Glutamatergic neuron (in vitro differentiated cells): ENCODE measurements at places on chromosomes 3 and 15. TPM values are rescaled to one million over a fixed set of nuclear protein-coding genes. Genes with fewer than 3 reads are reported as not detected.

TEX9 gene
- total RNA-seq = 6.1 TPM

- peak overlapping the region; percentile 89 for H3K27ac ChIP-seq
- no peaks in the 10 kb centered on the region for H3K36me3 ChIP-seq
- DNase-seq = no peak
- H3K4me1 ChIP-seq = peaks cover 28% of the 10 kb centered on the region
- peaks cover 2% of the 10 kb centered on the region for H3K27me3 ChIP-seq
Measured at GRCh38 chr3:178083906-178084866, 452.1 kb upstream of the KCNMB2 start.

DNA sequence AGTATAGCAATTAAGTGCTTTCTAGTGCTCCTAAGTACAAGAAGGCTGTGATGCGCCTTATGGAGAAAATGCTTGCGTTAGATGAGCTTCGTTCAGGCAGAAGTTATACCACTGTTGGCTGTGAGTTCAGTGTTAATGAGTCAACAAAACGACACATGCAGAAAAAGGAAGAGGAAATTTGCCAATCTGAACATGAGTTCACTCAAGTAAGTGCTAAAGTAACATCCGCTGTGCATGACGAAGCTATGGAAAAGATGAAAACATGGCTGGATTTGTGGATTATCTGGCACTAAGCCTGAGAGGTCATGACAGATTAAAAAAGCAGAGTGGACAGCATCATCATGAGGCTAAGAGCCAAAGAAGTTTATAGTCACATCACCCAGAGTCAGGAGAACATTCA lies 36.9 kb downstream of the SH3BP5 start:
- H3K4me1 ChIP-seq = peaks cover 28% of the 10 kb centered on the region
- no peaks in the 10 kb centered on the region for H3K36me3 ChIP-seq
- no peak for DNase-seq
- H3K4me3 ChIP-seq = no peak overlapping the region
- no peak overlapping the region for H3K27ac ChIP-seq

DNA sequence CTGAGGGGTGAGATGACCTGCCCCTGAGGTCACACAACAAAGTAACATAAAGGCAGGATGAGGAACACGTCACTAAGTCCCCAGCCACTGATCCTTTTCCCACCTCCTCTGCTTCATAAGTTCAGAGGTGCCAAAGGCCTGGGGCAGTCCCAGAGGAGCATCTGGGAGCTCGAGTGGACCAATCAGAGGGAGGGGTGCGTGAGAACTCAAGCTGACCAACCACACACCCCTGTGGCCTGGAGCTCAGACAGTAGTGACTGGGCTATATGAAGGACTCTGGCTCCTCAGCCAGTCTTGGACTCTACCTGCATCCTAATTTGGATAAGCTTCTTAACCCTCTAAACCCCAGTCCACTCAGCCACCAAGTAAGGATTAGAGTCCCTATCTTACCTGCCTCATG lies 28.0 kb upstream of the CAV3 start:
- peaks cover 23% of the 10 kb centered on the region for H3K4me1 ChIP-seq
- H3K36me3 ChIP-seq = peaks cover 25% of the 10 kb centered on the region
- no peak for DNase-seq
- H3K27me3 ChIP-seq = peaks cover 9% of the 10 kb centered on the region
- H3K4me3 ChIP-seq = no peak overlapping the region

- peak overlapping the region; percentile 56 for H3K27ac ChIP-seq
- DNase-seq = peak; percentile 87
- peaks cover 4% of the 10 kb centered on the region for H3K36me3 ChIP-seq
- H3K4me1 ChIP-seq = peaks cover 76% of the 10 kb centered on the region
- peak overlapping the region; percentile 31 for H3K4me3 ChIP-seq
Measured at GRCh38 chr15:68599560-68600071, 20.8 kb downstream of the CORO2B start.

CAND2 gene
- total RNA-seq = 8.8 TPM

DNA sequence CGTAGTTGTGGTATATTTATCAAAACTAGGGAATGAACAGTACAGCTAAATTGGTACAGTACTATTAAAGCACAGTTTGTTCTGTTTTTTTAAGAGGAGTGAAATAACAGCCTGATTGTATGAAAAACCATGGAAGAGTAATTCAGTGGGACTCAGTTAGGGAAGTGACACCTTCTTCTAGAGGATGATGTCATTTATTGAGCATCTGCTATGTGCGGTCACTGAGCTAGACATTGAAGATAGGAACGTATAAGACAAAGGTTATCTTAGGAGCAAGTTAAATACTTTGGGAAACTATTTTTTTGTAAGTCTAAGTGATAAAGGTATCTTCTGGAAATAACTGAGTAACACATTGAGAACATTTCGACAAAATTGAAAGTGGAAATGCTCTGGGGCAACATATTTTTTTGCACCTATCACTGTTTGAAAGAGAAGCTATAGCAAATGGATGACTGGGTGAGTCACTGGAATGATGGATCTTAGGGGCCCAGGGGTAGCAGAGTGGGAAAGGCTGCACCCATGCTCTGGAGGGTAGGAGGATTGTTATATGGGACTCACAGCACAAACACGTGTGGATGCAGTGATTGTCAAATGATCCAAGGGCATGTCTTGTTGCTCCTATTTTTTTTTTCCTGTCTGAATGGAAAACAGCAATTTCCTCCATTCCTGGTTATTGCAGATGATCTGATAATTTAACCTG lies 43.0 kb downstream of the OXNAD1 start:
- no peak overlapping the region for H3K27ac ChIP-seq
- DNase-seq = no peak
- H3K36me3 ChIP-seq = peaks cover 4% of the 10 kb centered on the region
- H3K4me3 ChIP-seq = no peak overlapping the region
- H3K27me3 ChIP-seq = peaks cover 2% of the 10 kb centered on the region

GRCh38 chr3:113685956-113686721 lies 10.3 kb downstream of the USF3 start:
- peaks cover 25% of the 10 kb centered on the region for H3K36me3 ChIP-seq
- H3K4me3 ChIP-seq = no peak overlapping the region
- H3K27ac ChIP-seq = no peak overlapping the region
- DNase-seq = no peak
- H3K27me3 ChIP-seq = no peaks in the 10 kb centered on the region

CA12 gene
- total RNA-seq = not detected

- H3K36me3 ChIP-seq = no peaks in the 10 kb centered on the region
- DNase-seq = no peak
- H3K4me1 ChIP-seq = no peaks in the 10 kb centered on the region
- no peak overlapping the region for H3K27ac ChIP-seq
- H3K27me3 ChIP-seq = no peaks in the 10 kb centered on the region
Measured at GRCh38 chr3:100546020-100546744, 53.8 kb downstream of the TMEM45A start.

GRCh38 chr3:130963878-130964277 lies 62.7 kb downstream of the ASTE1 start:
- no peak overlapping the region for H3K27ac ChIP-seq
- no peak for DNase-seq
- no peak overlapping the region for H3K4me3 ChIP-seq
